Activated T-cell treated with anti-CD3 and anti-CD28 coated beads for 4 hours (primary cell): ENCODE measurements at places on chromosomes 2 and 18.

GRCh38 chr18:74217476-74218143 lies 69.3 kb downstream of the TIMM21 start:
- DNase-seq: no peak

DNA sequence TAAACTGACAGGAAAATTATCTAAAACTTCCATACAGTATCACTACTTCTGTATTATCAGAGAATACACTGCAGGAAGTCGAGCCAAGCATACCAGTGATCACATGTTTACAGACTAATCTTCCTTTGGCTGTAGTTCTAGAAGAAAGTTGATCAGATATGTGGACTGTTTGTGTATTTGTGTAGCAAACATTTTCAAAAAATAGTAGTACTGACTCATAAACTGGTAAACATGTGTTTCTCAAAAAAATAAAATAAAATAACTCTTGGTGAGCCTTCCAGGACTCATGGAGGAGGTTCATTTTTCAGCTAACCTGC lies 148.9 kb upstream of the SLC39A10 start:
- DNase-seq: no peak

DNA sequence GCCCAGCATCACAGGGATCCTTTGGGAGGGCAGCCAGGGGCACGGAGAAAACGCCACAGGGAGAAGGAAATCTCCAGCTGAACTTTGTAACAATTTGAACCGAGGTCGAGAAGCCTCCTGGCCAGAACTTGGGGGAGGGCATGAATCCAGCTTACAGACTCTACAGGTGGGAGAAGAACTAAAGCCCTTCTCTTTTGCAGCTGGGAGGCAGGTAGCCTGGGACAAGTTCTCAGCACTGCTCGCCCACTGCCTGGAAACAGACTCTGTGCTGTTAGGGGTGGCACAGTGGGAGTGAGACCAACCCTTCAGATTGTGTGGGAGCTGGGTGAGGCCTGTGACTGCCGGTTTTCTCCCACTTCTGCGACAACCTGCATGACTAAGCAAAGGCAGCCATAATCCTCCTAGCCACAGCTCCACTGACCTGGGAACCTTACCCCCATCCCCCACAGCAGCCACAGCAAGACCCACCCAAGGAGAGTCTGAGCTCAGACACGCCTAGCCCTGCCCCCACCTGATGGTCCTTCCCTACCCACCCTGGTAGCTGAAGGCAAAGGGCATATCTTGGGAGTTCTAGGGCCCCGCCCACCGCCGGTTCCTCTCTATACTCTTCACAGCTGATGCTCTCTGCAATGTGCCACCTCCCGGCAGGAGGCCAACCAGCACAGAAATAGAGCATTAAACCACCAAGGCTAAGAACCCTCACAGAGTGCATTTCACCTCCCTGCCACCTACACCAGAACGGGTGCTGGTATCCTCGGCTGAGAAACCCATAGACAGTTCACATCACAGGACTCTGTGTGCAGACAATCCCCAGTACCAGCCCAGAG lies 136.0 kb upstream of the SIX2 start:
- DNase-seq: no peak

GRCh38 chr2:45272549-45273265 lies 263.5 kb upstream of the SIX2 start:
- no peak for DNase-seq

- DNase-seq: no peak
Measured at GRCh38 chr18:75757951-75758350, 330.4 kb upstream of the SMIM21 start.

GRCh38 chr2:227595797-227596196 lies 2.9 kb upstream of the SCYGR2 start:
- no peak for DNase-seq

- DNase-seq: no peak
Measured at GRCh38 chr2:205496772-205497171, 185.5 kb upstream of the NRP2 start.
